ENCODE measurements at places on chromosomes 3 and 15. TPM values are rescaled to one million over a fixed set of nuclear protein-coding genes. Genes with fewer than 3 reads are reported as not detected.

Gene ZBBX
- total RNA-seq: not detected

Gene SIDT1
- 61.2 TPM for total RNA-seq

Gene TAGLN3
- 0.27 TPM for total RNA-seq

Gene ZNF385D
- 1.9 TPM for total RNA-seq

Gene XIRP1
- 0.31 TPM for total RNA-seq

Gene PDZRN3
- 147 TPM for total RNA-seq

DNA sequence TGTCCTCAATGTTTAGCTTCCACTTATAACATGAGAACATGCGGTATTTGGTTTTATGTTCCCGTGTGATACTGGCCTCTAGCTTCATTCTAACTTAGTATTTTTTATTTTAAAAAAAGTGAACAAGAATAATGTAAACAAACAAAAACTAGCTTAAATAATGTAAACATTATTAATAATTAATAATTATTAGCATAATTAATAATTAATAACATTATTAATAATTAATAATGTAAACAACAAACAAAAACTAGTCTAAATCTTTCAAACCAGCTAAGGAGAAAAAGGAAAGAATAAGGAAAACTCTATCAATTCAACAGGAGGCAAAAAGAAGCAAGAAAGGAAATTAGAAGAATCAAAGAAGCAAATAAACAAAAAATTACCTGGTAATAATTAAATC is 66.2 kb upstream of the CLSTN2 start:
- no peak for DNase-seq

- DNase-seq: no peak
Measured at GRCh38 chr15:45993072-45993471, 358.2 kb downstream of the SQOR start.

GRCh38 chr3:124609402-124609801 is 120.8 kb upstream of the UMPS start:
- no peak for DNase-seq

- DNase-seq: peak; percentile 21
Measured at GRCh38 chr3:47578119-47578632, 489 bp downstream of the CSPG5 start.

- DNase-seq: peak; percentile 66
Measured at GRCh38 chr3:72161881-72162595, 377.1 kb upstream of the PROK2 start.

DNA sequence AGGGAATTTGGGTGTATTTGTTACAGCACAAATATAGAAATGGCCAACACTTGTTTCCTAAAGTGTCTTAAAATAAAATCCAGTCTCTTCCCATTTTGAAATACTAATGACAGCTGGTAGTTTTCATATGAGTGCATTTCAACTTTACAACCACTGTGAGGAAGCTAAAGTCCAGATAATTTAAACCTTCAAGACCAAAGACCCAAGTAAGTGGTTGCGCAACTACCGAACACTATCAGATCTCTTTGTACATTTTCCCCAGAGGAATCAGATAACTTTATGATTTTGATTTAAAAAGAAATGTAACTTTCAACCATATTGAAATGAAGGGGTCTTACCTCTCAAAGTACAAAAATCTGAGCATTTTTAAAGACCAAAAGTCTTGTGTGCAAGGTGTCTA is 14.3 kb downstream of the BCL2L10 start:
- no peak for DNase-seq

DNA sequence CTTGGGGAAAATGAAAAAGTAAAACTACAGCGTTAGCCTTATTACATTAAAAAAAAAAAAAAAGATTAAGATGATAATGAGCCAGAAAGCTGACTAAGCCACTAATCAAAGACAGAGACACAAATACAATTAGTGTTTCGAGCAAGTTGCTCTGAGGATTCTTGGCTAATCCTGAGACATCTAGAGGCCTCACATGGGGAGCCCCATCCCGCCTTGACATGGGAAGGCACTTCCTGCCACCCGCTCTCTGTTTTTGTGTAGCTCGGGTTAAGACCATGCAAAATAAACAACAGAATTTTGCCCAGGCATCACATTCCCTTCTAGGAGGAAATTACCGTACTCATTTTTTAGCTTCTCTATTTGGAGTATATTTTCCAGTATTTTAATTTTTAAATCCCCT is 15.3 kb downstream of the HESX1 start:
- DNase-seq: no peak

GRCh38 chr15:60001610-60002527 is 2.2 kb upstream of the FOXB1 start:
- DNase-seq: no peak

DNA sequence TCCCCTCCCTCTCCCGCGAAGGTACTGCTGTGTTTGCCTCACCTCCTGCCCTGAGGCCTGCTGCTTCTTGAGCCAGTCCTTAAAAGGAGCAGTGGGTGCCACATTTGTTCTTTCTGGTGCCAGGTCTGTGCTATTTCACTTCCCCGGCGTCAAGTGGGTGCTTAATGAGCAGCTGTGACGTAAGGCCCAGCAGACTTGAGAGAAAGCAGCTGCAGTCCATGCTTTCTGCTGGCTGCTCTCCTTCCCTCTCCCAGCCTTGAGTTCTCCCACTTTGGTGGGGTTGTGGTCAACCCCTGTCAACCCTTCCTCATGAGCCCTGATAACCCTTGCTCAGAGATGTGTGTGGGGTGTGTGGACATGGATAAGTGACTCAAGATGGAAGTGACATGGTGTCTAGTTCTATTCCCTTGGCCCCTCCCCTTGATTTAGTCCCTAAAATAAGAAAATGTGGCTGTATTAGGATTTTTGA is 6.9 kb downstream of the INAFM2 start:
- DNase-seq: peak; percentile 48

GRCh38 chr15:26771578-26772153 is 1.2 kb downstream of the GABRB3 start:
- no peak for DNase-seq

DNA sequence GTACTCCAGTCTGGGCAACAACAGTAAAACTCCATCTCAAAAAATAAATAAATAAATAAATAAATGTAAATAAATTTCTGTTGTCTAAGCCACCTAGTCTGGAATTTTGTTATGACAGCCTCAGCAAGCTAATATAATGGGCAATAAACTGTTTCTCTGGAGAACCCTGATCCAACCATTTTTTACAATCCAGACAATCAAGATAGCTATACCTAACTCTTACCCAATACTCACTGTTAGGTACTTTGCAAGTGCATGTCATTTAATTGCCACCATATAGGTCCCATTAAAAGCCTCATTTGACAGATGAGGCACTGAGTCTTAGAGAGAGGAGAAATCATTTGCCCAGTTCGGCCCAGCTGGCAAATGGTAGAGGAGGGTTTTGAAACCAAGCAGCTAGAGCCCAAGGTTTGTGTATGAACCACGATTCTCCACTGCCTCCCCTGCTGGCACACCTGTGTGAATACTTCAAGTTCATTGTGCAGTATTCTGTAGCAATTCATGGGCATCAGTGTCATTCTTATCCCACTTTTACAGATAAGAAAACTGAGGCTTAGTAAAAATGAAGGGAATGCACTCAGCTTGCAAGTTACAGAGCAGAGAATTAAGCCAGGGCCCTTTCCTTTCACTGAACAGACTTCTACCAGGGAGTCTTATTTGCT is 107.0 kb upstream of the UBE2E1 start:
- DNase-seq: peak; percentile 38

GRCh38 chr15:62940093-62940754 is 102.3 kb upstream of the TPM1 start:
- DNase-seq: no peak

GRCh38 chr3:150345021-150345538 is 63.0 kb upstream of the TSC22D2 start:
- DNase-seq: peak; percentile 68
